HCEC 1CT (cell line): ENCODE measurements at places on chromosomes 7 and 10.

GRCh38 chr10:6838118-6838517, 258.0 kb upstream of the PRKCQ start:
- DNase-seq: peak; percentile 8

DNA sequence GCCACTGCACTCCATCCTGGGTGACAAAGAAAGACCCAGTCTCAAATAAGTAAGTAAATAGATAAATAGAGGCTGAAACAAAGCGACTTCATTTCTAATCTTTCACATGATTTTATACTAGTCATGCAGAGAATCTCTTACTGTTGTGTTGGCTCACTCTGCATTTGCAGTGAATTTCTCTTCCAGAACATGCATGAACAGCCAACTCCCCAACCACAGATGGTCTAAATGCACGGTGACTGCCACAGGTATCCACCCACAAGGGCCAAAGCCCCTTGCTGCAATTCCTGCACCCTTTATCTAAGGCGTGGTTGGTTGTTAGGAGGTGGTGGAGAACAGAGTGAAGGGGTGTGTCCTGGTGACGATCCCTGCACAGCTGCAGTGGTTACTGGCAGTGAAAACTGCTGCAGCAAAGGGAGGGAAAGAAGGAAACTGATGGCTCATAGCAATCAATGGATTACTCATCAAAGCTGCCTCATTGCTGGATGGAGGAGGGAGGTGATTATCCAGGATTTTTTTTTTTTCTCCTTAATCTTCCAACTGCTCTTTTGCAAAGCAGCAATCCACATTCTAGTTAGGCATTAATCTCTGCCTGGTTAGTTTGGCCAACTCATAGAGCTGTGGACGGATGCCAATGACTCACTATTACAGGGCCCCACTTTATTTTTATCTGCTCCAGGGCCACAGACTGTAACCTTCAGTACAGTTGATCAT, 50.6 kb downstream of the PRTFDC1 start:
- peak; percentile 96 for DNase-seq

DNA sequence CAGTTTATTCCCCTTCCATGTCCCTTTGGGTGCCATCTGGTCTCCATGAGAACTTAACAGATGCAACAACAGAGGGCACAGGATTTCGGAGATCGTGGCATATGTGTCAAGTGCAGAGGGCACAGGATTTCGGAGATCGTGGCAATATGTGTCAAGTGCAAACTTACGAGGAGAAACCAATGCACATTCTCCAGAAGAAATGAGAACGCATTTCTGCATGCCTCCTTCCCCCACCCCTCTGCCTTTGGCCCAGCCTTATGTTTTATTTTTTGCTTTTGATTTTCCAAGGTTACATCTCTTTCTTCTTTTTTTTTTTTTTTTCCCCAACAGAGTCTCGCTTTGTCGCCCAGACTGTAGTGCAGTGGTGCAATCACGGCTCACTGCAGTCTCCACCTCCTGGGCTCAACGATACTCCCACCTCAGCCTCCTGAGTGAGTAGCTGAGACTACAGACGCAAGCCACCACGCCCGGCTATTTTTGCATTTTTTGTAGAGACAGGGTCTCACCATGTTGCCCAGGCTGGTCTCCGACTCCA, 586 bp upstream of the ANKRD26 start:
- no peak for DNase-seq

- DNase-seq: no peak
These were observed 95.5 kb downstream of the CTBP2 start for GRCh38 chr10:125064681-125065492.

GRCh38 chr7:2956526-2957368, 86.9 kb downstream of the CARD11 start:
- peak; percentile 32 for DNase-seq

DNA sequence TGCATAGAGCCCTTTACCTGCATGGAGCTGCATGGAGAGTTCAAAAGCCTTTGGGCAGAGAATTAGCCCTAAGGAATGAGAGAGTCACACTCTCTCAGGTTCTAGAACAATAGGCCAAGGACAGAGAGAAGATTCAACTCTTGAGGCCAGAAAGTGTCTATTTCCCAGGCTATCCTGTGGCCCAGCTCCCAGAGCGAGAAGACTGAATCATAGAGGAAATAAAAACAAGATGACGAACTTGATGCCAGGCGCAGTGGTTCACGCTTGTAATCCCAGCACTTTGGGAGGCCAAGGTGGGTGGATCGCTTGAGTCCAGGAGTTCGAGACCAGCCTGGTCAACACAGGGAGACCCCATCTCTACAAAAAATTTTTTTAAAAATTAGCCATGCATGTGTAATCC, 18.3 kb upstream of the PODXL start:
- DNase-seq: no peak

DNA sequence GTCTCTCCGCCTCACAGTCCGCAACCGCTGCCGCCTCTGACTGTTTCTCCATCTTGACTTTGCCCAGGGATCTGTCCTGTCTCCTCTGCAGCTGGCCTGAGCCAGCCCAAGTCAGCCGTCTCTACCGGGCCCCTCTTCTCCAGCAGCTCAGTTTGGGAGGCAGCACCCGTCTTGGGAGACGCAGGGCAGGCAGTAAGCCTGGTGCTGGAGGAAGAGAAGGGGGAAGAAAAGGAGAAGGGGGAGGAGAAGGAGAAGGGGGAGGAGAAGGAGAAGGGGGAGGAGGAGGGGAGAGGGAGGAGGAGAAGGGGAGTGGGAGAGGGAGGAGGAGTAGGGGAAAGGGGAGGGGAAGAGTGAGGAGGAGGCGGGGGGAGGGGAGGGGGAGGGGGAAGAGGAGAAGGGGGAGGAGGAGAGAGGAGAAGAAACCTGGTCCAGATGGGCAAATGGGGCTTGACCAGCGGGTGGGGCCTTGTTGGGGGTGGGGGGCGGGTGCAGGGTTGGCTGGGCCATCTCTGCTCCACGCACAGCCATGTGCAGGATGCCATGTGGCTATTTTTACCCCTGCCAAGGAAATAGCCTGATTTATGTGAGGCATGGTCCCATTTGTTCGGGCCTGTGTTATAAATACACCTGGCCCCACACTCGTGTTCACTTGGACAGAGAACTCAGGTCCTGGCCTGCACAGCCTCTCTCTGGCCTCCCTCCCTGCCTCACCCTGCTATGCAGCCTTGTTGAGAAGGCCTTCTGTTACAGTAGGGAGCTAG, 35.9 kb upstream of the FZD9 start:
- DNase-seq: no peak

DNA sequence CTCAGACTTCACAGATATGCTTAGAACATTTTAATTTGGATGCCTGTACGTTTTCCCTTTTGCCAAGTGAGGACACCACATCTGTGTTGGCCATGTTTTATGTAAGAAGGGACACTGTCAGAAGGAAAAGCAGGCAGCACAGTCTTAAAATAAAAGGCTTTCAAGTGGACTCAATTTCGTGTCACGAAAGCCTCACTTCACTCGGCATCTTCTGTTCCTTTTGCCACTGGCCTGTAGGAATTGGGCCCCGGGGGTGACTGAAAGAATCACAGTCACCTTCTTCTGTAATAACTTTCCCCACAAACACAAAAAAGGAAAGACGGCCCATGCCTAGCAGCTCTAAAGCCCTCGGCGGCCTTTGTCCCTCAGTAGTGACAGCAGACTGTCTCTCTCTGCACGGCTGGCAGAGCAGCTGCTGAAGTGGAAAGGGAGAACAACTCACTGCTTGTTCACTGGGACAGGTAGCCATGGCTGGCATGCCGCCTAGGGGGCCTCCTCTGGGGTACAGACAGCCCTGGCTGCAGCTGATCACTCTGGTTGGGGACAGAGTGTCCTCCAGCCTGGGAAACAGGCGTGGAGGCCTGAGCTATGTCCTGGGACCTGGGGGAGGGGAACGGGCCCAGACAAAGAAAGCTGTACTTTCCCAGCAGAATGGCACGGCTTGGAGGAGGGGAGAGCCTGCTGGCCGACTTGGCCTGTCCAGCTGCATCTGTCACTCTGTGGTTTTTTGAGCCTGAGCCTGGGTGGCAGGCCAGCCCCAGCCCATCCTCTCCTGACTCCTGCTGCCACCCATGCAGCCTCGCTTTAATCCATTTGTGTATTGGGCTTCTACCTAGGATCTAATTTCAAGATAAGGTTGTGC, 4.4 kb downstream of the RASSF4 start:
- no peak for DNase-seq

GRCh38 chr10:7239312-7239985, 171.4 kb downstream of the SFMBT2 start:
- DNase-seq: no peak

DNA sequence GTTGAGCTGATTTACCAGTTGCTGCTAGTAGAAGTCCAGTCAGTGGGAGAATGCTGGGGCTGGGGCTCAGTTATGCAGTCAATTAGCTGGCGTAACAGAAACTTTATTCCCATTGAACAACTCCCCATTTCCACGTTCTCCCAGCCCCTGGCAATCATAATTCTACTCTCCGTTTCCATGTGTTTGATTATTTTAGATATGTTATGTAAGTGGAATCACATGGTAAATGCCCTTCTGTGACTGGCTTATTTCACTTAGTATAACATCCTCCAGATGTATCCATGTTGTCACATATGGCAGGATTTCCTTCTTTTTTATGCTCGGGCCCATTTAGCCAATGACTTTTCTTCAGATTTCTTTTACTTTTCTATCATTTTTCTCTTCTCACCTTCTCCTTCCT, 61.1 kb upstream of the EXOC4 start:
- DNase-seq: no peak

GRCh38 chr7:103651593-103652377, 205.8 kb upstream of the SLC26A5 start:
- no peak for DNase-seq

GRCh38 chr10:16439295-16439694, 2.5 kb downstream of the PTER start:
- DNase-seq: no peak

GRCh38 chr10:124497196-124497881, 35.7 kb downstream of the LHPP start:
- DNase-seq: no peak

DNA sequence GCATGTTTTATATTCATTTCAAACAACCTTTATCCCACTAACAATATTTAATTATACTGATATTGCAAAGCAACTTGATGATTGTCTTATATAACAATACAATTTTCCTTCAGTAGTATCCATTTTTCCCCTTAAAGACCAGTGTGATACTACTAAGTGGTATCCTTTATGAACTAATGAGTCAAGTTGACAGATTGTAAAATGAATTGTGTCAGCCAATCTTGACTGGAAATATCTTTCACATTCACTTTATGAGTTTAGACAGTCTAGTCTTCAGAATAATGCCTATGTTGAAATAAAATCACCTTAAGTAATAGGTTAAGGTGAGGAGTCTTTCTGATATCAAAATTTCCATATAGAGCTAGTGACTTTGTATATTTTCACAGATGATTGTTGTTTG, 950.0 kb upstream of the CELF2 start:
- DNase-seq: no peak

- no peak for DNase-seq
These were observed 56.5 kb downstream of the FAM171A1 start for GRCh38 chr10:15314482-15315045.

DNA sequence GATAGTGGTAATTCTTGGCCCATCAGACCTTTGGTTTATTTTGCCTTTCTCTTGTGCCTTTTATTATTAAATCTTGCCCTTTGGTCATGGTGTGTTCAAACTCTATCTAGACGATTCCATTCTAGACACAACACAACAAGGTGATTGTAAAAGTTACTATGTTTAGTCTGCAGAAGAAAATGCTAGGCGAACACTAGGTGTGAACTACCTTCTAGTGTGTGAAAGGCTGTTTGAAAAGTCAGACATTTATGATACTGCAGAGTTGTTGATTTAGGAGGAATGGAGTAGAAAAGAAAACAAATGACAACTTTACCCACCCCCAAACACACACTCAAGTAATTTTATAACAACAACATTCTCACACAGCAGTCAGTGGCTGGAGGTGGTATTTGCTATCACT, 103.4 kb downstream of the PLXDC2 start:
- DNase-seq: no peak

DNA sequence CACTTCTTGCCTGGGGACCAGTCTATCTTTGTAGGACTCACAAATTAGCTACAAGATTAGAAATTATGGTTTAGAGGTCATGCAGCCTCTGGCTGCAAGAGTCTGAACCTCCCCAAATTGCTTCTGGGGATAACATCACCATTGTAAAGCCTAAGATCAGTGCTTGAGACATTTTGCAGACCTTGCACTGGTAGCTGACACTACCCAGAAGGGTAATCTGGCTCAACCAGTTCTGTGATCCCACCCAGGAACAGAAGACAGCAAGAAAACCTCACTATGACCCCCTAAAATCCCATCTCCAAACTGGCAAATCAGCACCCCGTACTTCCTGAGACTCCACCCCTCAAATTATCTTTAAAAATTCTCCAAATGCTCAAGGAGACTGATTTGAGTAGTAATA, 58.2 kb upstream of the CDK13 start:
- no peak for DNase-seq

DNA sequence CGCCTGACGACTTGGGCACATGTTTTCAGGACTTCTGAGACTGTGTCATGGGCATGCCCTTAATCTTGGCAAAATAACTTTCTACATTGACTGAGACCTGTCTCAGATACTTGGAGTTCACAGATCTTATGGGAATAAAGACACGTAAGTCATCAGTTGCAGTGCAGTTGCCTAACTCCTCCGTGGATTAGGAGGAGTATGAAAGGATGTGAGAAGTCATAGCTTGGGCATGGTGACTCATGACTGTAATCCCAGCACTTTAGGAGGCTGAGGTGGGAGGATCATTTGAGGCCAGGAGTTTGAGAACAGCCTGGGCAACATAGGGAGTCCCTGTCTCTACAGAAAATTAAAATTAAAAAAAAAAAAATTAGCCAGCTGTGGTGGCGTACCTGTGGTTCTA, 49.6 kb downstream of the EXOC6 start:
- peak; percentile 21 for DNase-seq

GRCh38 chr7:129008645-129009414, 46.1 kb downstream of the TNPO3 start:
- no peak for DNase-seq

DNA sequence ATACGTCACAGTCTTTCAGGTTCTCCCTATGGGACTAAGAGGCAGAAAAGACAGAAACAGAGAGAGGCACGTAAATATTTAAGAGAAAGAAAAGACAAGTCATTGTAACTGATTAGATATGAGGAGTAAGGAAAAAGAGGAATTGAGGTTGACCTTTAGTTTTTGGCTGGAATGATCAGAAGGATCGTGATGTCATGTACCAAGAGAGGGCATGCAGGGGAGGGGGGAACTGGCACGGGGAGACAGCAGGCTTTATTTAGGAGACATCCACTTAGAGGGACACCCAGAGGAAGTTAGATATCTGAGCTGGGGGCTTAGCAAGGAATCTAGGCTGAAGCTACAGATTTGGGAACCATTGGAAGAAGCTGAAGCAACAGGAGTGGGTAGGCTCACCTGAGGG, 9.2 kb upstream of the LRRC20 start:
- no peak for DNase-seq

- DNase-seq: no peak
These were observed 17.0 kb upstream of the WAPL start for GRCh38 chr10:86538547-86538946.
